NCI-H146 (cell line): ENCODE measurements at places on chromosomes 7 and 10.

DNA sequence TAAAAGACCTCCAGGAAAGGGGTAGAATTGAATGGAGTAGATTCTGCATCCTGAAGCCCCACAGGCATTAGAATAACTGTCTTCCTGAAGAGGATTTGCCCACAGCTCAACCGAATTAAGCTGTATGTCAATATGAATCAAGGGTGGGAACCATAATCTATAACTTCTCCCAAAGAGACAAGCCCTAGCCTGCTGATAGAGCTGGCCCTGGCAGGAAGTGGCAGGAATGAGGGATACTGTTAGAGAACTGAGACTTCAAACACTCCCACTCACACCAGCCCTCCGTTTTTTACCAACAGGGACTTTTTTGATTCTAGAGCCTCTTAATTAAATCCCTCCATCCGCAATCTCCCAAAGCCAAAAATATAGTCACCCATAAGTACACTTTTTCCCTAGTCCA, 12.2 kb upstream of the DUSP5 start:
- DNase-seq = no peak

GRCh38 chr10:97538839-97539238, 33.7 kb upstream of the ANKRD2 start:
- no peak for DNase-seq

DNA sequence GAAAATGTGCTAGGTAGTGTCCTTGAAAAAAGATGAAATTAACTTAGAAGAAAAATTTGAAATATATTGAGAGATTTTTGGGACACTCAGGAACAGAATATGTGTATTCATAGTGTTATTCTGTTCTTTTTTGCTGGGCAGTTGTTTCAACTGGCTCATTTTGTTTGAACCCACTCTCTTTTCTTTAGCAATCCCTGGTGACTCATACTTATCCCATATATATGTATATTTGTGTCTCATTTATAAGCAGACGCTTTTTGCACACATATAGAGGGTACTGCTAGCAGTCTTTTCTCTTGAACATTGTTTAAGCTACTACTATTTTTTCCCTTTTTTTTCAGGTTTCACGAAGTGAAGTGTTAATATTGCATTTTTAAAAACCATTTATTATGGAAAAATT, 1.9 kb downstream of the EXOC6 start:
- no peak for DNase-seq

DNA sequence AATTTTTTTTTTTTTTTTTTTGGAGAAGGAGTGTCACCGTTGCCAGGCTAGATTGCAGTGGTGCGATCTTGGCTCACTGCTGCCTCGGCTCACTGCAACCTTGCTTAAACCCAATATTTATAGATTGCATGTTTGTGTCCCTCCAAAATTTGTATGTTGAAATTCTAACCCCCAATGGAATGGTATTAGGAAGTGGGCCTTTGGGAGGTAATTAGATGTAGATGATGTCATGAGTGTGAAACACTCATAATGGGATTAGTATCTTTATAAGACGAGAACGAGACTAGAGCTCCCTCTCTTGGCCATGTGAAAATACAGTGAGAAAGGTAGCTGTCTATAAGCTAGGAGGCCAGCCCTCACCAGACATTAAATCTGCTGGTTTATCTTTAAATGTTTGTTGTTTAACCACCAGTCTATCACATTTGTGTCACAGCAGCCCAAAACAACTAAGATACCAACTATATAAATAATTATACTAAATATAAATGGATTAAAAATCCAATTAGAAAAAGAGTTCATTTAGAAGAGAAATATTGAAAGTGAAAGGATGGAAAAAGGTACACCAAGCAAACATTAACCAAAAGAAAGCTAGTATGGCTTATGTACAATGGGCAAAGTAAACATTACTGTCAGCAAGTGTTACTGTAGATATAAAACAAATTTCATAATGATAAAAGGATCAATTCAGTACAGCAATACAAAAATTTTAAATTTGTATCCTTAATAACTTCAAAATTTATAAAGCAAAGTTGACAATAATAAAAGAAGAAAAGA, 9.3 kb downstream of the TCAF1 start:
- DNase-seq = peak; percentile 16

GRCh38 chr7:106819546-106819945, 45.5 kb upstream of the PIK3CG start:
- DNase-seq = no peak

DNA sequence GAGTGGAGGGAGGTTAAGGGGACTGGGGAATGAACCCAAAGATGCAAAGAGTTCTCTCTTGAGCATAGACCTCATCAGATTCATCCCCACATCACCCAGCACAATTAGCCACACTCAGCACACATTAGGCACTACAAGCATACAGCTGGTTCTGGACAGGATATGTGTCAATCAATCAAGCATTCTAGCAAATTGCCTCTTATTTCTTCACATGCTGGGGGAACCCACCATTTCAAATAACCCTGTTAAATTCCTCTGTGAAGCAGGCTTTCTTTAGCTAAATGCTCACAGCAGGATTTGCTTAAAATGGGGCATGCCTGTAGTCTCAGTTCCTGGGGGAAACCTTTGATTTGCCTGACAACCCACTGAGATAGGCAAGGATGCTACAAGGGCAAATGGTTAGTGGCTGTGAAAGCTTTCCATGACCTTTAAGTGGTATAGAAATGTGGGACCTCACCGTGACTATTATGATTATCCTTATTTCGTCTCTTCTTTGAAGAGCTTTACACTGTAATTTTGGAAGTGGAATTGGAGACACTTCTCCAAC, 193.4 kb upstream of the ZMIZ1 start:
- DNase-seq = no peak

DNA sequence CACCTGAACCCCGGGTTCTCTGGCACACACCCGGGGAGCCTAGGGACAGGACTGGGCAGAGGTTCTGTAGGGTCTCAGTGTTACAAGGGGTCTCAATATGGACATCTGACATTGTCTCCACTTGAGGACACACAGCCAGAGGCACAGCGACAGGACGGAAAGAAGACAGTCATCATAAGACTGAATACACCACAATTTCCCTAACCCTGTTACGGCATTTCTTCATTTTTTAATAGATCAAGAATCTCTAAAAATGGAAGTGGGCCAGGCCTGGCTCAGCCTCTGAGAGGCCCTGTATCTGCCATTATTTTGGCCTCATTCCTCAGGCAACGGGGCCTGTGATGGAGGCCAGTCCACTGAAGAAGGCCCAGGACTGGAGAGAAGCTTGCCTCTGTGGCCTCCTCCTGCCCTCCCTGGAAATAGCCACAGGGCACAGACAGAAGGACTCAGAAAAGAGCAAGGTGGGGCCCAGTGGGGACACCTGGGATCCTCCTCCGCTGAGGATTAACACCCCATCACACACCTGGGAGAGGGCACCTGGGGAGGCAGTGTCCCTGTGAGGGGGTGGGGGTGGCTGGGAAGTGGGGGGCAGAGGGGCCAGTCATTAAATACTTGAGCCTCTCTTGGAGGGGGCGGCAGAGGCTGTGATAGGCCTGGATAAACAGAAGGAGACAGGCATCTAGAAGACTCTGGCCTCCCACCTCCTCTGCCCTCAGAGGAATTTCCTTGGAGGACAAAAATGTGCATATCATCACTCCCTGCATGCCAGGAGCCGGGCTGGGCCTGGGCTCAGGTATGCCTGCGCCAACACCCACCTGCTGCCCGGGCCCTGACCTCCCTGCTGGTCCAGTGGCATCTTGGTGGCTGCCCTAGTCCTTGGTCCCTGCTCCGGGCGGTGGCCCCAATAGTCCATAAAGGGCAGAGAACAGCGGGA, 8.0 kb downstream of the SPOCK2 start:
- DNase-seq = peak; percentile 15

DNA sequence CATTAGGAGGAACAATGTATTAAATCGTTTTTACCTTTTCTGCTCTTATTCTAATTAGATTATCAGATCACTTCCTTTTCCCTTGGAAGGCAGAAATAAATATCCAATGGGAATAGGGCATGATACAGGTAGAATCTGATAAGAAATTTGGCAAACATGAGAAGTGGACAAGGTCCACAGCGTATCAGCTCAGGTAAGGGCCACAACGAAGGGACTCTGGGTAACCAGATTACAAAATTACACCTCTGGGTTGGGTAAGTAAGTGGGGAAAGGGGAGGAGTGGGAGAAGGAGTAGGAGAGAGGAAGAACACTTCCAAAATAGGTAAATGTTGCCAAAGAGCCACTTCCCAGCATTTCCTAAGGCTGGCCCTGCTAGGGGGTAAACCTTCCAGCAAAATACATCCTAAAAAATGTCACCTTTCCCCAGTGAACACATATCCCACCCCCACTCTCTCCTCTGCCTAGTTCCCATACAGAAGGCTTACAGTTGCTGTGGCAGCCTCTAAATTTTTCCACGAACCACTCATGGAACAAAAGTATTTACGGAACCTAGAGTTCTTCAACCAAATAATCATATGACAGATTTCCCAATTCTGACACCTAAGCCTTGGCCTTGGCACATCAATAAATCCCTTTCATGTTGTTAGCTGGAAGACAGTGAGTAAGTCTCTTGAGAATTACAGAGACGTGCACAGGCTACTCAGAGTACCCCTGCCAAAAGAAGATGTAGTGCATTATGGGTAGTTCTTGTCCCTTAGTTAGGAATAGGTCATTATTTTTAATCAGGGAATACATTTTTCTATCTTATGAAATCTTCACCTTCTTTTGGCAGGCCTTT, 51.5 kb upstream of the DLX6 start:
- no peak for DNase-seq

DNA sequence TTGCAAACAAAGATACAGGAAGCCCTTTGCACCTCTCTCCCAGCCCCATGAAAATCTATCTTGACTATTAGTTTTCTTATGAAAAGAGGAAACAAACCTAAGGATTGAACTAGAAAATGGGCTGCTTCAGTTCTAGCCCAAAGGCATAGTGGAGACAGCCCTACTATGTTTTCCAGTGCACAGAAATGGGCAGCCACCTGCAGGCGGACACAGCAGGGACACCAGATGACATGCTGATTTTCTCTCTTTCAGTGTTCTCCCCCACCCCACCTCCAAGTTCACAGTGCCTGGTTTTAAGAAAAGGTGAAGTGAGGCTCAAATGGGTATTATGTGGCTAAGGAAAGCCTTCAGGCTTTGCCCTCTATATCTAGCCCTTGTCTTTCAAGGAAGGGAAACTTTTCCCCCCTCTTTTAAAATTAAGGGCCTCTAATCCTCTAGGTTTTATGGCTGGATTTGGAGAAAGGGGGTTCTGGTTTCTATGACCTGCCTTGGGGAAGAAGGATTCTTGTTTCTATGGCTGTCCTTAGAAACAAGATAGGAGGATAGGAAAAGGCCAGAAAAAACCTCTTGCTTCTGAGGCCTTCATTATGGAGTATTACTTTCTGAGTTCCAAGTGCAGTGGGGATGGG, 23.5 kb upstream of the DDX50 start:
- DNase-seq = no peak

DNA sequence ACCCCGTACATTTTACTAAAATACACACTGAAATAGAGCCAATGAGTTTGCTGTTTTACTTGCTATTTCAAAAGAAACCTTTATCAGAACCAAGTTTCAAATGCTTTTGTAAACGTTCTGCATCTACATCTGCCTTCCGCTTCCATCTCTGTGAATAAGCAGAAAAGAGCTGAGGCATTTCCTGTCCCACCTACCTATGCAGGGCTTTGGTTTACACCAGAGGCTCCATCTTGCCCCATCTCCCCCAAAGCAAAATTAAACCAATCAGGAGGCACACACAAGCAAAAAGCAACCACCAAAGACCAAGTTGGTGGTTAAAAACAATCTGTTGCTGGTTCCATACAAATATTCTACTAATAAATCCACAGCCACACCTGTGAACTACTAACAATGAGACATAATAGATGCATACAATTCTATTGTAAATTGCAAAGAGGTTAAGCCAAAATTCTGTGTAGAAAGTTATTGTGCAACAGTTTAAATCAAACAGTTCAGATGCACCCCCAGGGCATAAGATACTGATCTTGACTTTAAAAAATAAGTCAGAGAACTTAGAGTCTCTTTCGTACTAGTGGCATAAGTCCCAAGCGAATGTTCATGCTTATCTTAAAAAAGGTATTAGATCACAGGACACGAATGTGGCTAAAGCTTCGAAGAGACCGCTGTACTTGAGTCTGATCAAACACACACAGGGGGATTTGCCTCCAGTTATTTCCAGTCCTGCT, 83.9 kb downstream of the FGFR2 start:
- DNase-seq = no peak

DNA sequence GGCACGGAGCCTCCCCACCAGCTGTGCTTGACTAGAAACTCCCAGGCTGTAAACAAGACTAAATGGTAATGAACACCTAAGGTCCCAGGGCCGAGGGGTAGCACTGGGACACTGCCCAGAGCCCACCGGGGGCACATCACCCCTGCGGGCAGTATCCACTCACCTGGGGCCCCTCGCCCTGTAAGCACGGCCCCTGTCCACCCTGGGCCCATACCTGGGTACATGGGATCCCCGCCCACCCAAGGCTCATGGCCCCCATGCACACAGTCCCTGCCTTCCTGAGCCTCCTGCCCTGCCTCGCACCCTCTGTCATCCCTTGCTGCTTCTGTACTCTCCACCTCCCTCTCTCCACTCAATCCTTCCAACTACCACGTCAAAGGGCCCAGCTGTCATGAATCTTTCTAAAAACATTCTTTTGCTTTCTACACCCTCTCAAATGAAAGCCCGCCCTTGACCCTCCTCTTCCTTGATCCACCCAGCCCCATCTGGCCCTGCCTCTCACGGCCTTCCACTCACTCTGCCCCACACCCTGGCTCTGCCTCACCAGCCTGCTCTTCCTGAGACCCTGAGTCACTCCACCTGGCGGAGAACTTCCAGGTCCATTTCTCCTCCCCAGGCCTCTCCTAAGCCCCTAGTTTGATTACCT, 173.1 kb downstream of the PARD3 start:
- no peak for DNase-seq

DNA sequence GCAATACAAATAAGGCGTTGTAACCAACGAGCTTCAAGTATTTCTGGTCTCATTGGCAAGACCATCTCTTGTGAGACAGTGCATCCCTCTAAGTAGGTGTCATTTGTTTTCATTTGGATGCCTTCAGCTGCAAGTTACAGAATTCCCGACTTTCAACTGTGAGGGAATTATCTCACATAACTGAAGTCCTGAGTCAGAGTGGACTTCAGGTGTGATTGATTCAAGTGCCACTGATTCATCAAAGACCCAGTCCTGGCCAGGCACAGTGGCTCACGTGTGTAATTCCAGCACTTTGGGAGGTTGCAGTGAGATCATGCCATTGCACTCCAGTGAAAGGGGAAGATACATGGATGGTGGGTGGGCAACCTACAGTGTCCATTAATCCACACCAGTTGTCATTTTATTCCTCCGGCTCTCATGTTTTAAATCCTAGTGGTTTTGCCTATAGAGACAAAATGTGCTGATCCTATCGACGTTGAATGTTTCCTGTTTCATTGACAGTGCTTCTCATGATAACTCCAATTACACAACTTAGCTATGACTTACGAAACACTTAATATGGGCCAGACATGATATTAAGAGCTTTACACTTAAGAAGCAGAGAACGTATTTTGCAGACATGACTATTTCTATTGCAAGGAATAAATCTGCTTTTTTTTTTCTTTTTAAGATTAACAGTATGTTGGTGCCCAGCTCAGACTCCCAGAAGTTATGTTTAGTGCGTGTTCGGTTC, 268.0 kb downstream of the FRMD4A start:
- DNase-seq = no peak
